ENCODE measurements at places on chromosomes 5 and 9.
A peak's percentile ranks its signal among the peaks of the same experiment; 100 is the strongest.

DNA sequence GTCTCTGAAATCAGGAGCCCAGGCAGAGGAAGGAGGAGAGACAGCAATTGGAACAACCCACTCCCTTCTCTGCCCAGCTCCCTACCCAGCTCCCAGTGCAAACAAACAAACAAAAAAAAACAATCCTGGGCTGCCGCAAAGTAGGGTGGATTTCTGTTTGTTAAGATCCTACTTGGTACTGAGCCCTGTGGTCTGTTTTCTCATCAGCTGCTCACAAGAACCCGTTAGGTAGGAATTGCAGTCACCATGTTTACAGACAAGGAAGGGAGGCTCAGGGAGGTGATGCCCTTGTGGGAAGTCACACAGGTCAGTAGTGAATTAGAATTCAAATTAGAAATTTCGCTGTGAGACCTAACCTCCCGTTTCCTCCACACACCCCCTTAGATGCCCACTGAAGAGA is 128.8 kb upstream of the RAD23B start:
- DNase-seq: no peak

- no peak for DNase-seq
Measured at GRCh38 chr5:144191998-144192397, 21.3 kb downstream of the KCTD16 start.

- DNase-seq: no peak
Measured at GRCh38 chr9:5834214-5834613, 1.3 kb upstream of the ERMP1 start.

GRCh38 chr9:126638571-126639132 is 24.9 kb downstream of the LMX1B start:
- DNase-seq: no peak

GRCh38 chr9:3136686-3137346 is 292.9 kb upstream of the PUM3 start:
- DNase-seq: no peak

- no peak for DNase-seq
Measured at GRCh38 chr9:121646992-121647391, 4.4 kb upstream of the DAB2IP start.

DNA sequence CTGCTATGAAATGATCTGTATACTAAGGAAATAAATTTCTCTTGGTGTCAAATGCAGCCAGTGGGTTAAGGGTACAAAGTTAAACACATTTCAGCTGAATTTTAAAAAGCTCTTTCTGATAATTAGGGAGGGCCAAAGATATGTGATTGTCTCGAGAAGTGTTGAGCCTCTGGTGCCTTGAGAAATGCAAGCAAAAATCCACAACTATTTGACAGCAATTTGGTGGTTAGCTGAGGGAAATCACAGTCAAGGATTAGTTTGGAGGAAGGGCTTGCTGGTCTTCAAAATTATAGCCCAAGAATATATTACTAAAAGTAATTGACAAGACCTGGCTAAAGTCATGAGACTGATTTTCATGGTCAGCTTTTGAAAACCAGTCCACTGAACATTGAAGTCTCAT is 255.7 kb upstream of the PPP1R2B start:
- DNase-seq: no peak

GRCh38 chr5:32473072-32473471 is 28.5 kb upstream of the ZFR start:
- DNase-seq: no peak

- no peak for DNase-seq
Measured at GRCh38 chr5:166370928-166371690, 1920.3 kb upstream of the WWC1 start.

GRCh38 chr5:169691471-169691870 is 54.4 kb downstream of the DOCK2 start:
- DNase-seq: no peak

- DNase-seq: no peak
Measured at GRCh38 chr9:123660691-123661466, 269.0 kb downstream of the DENND1A start.

DNA sequence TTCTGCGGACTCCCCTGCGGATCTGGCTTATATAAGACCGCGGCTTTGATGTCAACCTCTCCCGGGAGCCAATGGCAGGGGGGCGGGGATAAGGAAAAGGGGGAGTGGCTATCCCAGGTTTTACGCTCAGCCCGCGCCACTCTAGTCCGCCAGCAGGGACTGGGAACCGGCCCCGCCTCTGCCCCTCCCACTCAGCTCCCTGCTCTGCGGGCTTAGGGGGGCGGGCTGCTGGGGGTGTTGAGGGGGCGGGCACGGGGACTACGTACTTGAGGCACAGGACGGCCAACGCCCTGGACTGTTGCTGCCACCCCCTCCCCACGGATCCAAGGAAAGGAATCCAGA is at the start of gene HAND1:
TSS of gene HAND1 (minus strand) at position 4 of the 342 bp plus-strand sequence. CDS start 219 bp downstream, outside the sequence.
- DNase-seq: no peak

- no peak for DNase-seq
Measured at GRCh38 chr5:52564587-52564986, 223.1 kb upstream of the ITGA1 start.

GRCh38 chr9:15999422-16000339 is 446.8 kb downstream of the CCDC171 start:
- no peak for DNase-seq

- no peak for DNase-seq
Measured at GRCh38 chr9:613771-614347, 227.6 kb upstream of the DMRT1 start.

DNA sequence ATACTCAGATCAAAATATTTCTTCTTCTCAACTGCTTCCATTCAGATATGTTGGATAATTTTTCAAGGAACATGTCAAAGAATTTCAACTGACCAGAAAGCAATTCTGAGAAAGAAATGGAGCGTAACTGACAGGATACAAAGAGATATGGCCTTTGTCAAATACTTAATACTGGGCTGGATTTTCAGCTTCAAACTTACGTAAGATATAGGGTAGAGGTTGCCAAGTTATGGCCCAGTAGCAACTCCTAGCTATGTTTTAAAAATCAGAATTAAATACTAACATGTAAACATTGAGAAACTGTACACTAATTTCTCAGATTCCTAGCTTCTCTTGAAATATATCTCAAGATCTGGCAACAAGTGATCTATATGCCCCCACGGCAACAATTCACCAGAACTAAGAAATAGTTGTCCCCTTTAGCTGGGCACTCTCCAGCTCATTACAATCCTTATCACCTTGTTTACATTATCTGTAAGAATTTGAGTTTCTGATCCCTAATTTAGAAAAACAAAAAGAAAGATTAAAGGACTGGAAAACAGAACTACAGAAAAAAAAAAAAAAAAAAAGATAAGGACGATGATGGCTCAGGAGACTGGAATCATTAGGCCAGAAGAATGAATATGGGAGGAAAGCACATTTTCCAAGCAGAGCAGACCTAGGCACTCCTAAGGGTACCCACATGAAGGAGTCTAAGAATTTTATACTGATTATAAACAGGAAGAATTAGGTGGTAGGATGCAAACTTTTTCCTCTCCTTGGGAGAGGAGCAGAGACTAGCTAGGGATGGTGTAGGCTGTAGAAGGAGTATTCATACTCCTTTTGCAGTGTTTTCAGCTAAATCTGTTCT is 23.0 kb downstream of the INIP start:
- DNase-seq: no peak

GRCh38 chr9:129258823-129259301 is 80.8 kb upstream of the IER5L start:
- DNase-seq: no peak

DNA sequence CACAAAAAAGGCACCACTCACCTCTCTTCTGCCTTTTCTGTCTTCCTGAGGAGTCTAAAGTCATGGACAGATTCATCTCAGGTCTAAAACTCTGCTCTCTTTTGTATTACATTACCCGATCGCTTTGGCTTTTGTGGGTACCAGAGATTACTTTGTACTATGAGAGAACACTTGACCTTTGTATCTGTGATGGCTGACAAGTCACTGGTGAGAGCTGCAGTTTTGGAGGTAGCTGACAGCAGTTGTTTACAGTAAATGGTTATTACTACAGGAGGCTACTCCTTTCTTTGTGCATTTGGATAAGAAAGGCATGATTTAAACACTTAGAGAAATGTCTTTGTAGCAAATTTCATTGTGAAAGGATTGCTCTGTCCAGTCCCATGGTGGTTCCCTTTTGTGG is 307.3 kb downstream of the FBXL17 start:
- no peak for DNase-seq

- DNase-seq: no peak
Measured at GRCh38 chr5:166509085-166509484, 1782.4 kb upstream of the WWC1 start.

DNA sequence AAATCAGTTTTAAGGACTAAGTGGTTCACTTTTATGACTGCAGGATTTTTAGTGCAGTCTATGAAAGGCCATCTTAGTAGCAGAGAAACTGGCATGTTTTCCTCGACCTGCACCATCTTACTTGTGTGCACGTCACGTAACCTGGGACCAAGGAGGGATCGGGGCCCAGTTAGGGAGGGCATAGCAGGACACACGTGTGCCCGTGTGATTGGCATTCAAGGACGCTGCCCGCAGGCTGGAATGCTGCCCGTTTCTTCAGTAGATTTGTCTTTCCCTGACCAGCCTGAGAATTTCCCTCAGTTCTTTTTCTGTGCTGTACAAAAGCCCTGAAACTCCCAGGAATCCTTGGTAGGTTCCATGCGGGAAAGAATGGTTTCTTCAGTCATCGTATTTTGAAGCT is 196.3 kb downstream of the TRIO start:
- no peak for DNase-seq

DNA sequence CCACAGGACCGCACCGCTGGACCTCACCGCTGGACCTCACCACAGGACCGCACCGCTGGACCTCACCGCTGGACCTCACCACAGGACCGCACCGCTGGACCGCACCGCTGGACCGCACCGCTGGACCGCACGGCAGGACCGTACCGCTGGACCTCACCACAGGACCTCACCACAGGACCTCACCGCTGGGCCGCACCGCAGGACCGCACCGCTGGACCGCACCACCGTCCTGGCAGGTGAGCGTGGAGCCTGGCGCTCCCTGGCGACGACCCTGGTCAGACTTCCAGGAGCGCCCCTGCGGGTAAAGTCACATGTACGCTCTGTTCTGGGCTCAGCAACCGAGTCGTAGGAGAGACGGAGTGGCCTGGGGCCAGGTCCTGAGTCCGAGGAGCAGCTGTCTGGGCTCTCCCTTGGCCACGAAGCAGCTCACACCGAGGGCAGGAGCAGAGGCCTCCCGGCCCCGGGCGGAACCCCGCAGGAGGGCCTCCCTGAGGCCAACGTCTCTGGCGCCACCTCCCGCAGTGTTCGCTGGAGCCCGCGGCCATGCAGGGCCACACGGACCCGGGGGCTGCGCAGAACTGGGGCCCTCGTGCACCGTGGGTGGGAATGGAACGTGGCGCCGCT is 30.5 kb downstream of the MRPL36 start:
- peak; percentile 81 for DNase-seq

GRCh38 chr5:165187815-165188214 is 1682.4 kb downstream of the MAT2B start:
- DNase-seq: no peak

DNA sequence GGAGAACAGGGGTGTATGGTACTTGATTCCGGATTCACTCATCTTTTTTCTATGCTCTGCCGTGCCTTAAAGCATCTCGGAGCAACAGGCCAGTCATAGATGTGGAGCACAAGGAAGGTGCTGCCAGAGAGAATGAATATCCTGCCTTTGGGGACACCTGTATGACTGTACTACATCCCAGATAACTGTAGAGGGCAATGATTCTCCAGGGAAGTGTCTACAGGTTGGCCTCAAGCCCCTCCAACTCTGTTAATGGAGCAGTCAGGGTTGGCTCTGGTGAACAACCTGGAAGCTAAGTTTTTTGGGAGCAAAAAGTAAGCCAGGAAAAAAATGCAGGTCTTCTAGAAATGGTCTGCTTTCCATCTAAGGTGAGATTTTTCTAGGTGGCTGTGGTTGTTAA is 71.0 kb downstream of the NREP start:
- no peak for DNase-seq

GRCh38 chr9:72025906-72026305 is 34.5 kb downstream of the C9orf57 start:
- no peak for DNase-seq
